ENCODE measurements at places on chromosomes 1 and 21. TPM values are rescaled to one million over a fixed set of nuclear protein-coding genes. Genes with fewer than 3 reads are reported as not detected.

DNA sequence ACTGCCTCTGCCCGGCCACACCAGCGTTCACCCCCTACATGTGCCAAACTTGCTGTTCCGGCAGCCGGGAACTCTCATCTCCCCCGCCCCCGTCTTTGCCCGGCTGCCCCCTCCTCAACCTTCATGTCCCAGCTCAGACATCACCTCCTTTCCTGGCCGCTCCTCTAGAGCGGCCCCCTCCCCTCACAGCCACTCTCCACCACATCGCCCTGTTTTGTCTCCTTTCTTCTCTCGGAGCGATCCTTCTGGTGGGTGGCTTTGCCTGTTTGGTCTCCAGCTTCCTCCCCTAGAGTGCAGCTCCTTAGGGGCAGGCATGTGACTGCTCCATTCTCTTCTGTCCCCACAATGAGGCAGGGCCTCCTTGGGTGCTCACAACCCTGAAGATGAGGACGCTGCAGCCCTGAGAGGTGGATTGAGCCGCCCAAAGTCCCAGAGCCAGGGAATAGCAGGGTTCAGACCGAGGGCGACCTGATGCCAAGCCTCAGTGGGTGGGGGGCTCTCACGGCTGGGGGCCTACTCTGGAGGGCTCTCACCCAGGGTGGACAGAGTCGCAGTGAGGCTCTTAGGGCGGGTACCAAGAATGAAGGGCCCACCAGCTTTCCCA lies 44.9 kb upstream of the ECE1 start:
- peak; percentile 73 for DNase-seq

- no peak for DNase-seq
Measured at GRCh38 chr1:110485725-110486124, 33.2 kb downstream of the KCNA10 start.

PDPN gene
- total RNA-seq: 108 TPM

- DNase-seq: no peak
Measured at GRCh38 chr1:40385437-40386358, 12.2 kb downstream of the SMAP2 start.

PLA2G2F gene
- not detected for total RNA-seq

DNA sequence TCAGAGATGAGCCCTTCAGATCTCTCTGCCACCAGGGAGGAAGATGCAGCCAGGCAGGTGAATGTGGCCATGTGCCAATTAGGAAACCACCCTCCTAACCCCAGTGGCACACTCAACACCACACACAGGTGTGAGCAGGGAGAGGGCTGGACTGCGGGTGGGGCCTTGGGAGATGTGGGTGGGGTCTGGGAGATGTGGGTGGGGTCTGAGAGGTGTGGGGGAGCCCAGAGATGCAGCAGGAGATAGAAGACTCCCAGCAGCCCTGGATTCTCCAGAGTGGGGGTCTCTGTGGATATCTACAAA lies 43.2 kb upstream of the COL6A1 start:
- peak; percentile 64 for DNase-seq

GRCh38 chr21:22889445-22889844 lies 1891.2 kb downstream of the NCAM2 start:
- no peak for DNase-seq

- DNase-seq: no peak
Measured at GRCh38 chr1:241808265-241808664, 39.7 kb upstream of the EXO1 start.

GNAT2 gene
- not detected for total RNA-seq

- DNase-seq: no peak
Measured at GRCh38 chr1:179474713-179475112, 101.0 kb downstream of the NPHS2 start.

- peak; percentile 69 for DNase-seq
Measured at GRCh38 chr1:53693339-53693738, 45.6 kb downstream of the GLIS1 start.

DNA sequence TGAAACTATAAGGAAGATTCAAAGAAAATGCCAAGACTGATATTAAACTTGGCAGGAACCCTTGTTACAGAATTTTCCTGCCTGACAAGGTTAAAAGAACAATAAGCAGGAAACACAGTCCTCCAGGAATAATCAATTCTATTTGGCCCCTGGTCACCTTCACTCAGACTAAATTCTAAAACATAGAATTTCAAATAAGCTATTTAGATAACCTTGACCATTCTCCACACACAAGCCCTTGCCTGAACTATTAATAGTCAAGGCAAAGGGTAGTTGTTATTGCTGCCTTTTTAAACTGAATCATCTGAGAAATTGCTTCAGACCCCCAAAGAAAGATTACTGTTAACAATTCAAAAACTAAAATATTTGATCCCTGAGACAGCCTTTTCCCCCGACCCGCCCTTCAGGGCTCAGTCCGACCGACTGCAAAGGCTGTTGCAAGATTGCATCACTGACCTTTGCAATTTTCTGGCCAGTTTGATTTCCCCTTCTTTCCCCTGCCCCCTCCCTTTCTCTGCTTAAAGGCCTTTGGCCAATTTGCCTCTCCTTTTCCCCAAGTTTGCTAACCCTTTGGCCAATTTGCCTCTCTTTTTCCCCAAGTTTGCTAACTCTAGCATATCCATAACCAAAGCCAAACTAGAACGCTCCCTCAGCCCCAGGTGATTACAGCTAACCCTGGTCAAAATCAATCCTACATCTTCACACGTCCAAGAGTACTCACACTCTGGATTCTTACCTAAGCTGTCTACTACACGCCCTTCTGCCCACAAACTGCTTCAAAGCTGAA lies 1.4 kb upstream of the G0S2 start:
- no peak for DNase-seq

LEFTY1 gene
- total RNA-seq: 2,746 TPM

DNA sequence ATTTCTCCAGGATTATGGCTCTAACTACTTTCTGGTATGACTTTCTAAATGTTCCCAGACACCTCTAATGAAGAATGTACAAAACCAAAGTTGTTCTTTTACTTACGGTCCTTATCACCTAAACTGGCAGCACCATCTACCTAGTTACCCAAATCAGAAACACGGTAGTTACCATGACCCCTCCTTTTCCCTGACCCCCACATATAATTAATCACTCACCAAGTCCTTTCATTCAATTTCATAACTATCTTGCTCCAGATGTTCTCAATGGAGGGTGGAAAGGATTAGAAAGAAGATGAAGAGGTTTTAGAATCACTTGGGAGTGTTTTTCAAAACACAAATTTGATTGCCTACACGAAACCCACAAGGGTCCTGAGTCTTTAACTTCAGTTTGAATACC lies 98.0 kb downstream of the DENND1B start:
- no peak for DNase-seq

DNA sequence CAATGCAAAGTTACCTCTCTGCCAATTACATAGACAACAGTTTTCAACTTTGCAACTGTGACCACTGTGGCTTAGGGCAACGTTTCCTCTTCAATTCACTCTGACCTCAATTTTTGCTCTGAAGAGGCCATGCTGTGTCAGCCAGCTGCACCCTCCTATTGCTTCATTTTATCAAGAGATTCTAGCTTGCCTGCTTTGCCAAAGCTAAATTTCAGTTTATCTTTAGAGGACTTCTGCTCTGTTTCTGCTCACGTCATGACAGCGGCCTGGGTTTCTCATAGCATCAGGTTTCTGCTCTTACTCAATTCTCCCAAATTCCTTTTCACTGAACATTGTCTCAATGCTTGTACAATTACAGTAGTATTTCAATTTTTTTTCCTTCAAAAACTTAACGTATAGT lies 154.6 kb downstream of the PLA2G4A start:
- no peak for DNase-seq

DNA sequence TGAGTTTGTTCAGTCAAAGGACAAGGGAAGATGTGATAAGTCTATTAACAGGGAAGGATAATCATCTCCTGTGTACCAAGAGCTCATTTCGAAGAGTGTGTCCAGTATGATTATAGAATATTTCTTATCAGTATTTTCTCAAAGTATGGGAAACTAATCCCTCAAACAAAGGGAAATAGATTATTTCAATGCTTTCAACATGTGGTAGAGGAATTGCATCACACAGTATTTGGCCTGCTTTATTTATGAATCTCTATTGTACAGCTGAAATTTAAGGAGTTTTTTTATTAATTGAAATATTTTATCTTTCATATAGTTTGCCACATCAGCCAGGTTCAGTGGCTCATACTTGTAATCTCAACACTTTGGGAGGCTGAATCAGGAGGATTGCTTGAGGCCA lies 151.0 kb downstream of the CLEC20A start:
- DNase-seq: no peak

- no peak for DNase-seq
Measured at GRCh38 chr1:196317535-196318522, 290.4 kb downstream of the KCNT2 start.

SLAMF9 gene
- total RNA-seq: not detected

RPTN gene
- total RNA-seq: not detected

GRCh38 chr1:236535662-236536161 lies 11.9 kb downstream of the LGALS8 start:
- DNase-seq: no peak

GRCh38 chr1:185016880-185017279 lies 28.5 kb upstream of the RNF2 start:
- DNase-seq: no peak

DNA sequence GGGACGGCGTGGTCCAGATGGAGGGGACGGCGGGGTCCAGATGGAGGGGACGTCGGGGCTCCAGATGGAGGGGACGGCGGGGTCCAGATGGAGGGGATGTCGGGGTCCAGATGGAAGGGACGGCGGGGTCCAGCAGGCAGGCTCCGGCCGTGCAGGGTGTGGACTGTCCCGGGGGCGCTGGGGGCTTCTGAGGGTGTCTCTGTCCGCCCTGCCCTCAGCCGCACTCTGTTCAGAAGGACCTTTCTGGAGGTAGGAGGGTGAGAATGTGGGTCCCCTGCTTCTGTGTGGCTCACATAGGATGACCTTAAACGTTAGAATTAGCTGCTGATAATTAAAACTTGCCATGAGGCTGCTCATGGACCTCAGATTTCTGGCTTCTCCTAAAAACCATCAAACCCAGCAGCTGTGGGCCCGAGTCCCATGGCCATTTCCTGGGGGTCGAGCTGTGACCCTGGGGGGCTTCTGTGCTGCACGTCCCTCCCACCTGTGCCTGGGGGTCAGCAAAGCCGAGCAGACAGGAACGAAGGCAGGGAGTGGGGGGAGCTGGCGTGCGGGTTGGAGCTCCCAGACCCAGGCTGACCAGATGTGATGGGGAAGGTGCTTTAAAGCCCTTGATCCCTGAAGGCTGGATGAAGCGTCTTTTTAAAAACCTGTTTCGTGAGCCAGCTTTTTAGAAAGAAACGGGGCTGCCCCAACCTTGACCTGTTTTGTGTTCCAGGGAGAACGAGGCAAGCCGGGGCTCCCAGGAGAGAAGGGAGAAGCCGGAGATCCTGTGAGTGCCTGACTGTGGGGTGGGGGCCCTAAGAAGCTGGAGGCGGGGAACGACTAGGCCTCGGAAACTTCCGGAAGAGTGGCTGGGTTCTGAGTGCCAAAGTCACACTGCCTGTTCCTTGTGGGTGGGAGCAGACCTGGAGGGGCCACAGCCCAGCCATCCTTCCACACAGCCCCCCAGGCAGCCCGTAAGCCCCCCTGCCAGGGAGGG lies 7.1 kb downstream of the COL6A1 start:
- DNase-seq: peak; percentile 45

GRCh38 chr1:119209596-119210295 lies 69.3 kb upstream of the WARS2 start:
- DNase-seq: no peak
